ENCODE measurements at places on chromosomes 2 and 18.

DNA sequence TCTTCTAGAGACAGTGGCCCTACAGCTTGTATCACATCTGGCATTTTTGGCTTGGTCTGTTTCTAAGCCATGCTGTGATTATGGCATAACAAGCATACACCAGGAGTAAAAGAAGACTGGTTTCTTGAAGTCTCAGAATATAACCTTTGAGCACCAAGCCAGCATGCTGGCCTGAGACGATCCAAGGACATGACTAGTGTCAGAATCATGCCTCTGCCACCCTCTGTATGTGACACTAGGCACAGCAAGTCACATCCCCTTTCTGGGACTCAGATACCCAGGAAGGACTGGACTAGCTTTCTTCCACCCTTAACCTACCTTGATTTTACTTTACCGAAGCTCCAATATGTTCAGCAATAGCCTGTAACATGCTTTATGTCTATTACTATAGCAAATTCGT lies 345.5 kb downstream of the SETBP1 start:
- no peak for DNase-seq

DNA sequence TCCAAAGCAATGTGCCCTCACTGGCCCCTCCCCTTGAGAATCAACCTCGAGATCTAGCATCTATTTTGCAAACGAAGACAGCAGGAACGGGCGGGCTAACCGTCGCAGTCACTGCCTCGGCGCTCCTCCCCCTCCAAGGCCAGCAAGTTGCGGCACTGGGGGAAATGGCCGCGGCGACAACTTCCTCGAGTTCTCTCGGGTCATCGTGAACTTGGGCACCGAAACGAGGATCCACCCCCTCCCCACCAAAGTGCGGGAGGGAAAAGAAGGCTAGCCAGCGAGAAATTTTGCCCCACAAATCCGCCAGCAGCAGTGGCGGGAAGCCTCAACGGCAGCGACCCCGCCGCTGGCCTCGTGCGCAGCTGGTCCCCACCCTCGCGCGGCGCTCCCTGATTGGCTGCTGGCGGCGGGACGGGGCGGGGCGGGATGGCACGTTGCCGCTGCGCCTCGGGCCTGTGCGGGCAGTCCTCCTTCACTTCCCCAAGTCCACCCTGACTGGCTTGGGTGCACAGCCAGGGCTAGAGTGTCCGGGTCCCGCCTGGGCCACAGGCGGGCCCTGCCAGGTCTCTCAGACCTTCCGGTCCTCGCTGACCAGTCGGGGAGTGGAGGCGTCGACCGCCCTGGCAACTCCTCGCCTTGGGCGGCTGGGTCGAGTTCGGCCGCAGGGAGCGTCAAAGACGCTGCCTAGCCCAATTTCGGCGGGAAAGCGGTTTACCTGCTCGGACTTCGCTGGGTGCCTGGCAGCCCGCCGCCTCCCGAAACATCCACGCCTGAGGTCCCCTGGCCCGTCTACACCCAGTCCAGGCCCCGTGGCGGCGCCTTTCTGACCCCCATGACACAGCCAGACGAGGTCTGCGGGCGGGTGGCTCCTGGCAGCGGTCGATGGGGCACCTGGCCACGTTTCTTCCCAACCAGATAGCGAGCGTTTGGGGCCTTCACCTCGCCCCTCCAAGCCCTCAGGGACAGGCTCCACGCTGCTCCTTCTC lies at the start of gene BOLL:
TSS of gene BOLL (minus strand) at position 364 of the 986 bp plus-strand sequence. CDS start 3,469 bp downstream, outside the sequence.
- no peak for DNase-seq

DNA sequence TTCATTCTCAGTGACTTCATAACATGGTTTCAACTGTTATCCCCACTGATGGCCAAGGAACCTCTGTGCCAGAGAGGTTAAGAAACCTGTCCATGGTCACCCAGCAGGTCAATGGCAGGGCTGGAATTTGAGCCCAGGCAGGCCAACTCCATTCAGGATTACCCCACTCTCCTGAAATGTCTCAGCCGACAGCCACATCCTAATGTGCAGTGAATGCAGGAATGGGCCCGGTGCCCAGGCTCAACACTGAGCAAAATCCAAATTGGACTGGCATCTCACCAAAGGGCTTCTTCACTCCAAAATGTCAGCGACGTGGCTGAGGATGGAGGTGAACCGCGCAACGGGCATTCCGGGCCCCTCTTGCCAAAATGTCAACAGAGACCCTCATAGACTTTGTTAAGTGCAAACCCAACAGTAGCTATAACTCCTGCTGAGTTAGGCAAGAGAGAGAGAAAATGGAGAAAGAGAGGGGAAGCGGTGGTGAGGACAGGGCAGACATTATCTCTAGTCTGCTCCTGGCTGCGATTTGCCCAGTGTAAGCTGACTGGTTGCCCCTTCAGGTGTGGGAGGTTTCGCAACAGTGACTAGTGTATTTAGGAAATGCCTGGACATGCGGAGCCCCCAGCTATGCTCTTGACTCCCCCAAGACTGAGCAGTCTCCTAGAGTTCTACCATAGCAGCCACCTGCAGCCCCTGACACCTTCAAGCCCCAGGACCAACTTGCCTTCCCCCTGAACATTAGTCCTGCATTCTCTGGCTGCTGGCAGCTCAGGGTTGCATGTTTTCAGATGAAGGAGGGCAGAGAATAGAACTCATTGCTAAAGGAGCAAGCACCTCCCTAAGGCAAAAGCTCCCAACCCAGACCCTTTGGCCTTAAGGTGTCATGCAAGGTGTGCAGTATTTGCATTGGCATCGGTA lies 167.7 kb downstream of the ANAPC1 start:
- no peak for DNase-seq

DNA sequence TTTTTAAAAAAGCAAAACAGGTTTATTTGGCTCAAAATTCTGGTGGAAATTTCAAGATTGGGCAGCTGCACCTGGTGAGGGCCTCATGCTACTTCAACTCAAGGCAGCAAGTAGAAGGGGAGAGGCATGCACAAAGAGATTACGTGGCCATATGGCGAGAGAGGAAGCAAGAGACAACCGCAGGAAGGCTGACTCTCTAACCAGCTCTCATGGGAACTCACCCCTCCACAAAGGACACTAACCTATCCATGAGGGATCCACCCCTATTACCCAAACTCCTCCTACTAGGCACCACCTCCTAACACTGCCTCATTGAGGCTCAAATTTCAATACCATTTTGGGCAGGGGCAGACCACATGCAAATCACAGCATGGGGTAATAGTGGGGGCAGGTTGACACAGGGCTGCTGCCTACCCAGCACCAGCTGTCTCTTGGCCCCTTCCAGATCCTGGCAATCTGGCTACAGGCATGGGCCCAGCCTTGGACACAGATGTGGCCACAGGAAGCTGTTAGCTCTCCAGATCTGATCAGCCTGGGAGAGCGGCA lies 2.0 kb upstream of the CAPN10 start:
- DNase-seq, result no peak

DNA sequence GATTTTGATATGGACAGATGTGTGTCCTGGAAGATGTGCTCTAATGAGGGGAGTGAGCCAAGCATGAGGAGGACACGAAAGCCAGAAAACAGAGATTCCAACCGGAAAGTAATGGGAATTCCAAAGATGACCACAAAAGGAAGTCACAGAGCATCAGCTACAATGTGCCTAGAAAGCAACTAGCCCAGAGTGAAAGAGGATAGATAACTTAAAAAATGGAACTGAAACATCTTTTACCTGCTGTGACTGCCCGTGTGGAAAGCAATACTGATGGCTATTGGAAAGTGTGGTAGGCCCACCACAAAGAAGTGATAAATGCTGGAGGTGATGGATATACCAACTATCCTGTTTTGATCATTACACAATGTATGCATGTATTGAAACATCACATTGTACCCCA lies 21.6 kb downstream of the DNMT3A start:
- no peak for DNase-seq

DNA sequence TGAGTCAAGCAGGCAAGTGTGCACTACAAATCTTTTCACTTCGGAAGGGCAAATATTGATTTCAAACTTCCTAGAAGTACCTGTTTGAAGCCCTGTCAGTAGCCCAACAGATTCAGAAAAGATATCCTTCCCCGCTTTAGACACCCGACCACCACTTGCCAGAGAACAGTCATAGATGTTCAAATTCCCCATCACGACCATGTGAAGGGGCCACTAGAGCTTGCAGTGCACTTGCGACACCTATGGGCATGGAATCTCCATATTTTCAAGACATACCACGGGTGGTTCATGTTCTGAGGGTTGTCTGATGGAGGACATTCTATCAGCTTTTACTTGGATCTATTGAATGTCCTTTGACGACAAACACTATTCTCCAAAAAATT lies 23.8 kb downstream of the GNLY start:
- DNase-seq, result no peak

DNA sequence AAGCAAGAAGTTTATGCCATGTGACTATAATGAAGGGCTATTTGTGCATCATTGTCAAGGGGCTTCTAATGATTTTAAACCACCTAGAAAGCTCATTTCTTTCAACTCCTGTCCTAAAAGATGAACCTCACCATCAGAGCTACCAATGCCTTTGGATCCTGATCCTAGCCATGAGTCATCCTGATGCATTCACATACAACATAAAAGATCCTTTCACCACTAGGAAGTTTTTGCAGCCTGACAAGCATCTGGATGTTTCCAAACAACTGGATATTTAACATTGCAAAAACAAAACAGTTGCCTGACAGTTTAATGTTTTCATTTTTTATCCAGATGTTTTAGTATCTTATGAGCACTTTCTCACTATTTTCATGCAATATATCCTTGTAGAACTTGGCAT lies 425.3 kb downstream of the MBD2 start:
- no peak for DNase-seq

DNA sequence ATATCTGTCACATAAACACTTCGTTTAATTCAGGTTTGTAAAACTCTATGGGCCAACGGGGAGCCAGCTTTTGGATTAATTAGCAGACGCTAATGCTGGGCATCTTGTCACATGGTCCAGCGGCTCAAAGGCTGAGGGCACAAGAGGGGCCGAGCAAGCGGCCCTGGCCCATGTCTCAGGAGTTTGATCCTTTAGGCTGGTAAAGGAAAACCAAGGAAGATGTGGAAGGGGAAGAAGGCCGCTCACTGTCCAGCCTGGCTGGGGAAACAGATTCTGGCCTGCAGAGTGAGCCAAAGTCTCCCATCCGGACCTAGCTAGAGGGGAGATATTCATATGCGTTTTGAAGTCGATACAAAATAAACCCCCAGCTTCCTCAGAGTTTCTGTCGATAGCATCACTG lies 248.6 kb upstream of the SIX2 start:
- no peak for DNase-seq

- DNase-seq, result peak; percentile 68
Measured at GRCh38 chr2:45778720-45779171, 127.3 kb downstream of the PRKCE start.

DNA sequence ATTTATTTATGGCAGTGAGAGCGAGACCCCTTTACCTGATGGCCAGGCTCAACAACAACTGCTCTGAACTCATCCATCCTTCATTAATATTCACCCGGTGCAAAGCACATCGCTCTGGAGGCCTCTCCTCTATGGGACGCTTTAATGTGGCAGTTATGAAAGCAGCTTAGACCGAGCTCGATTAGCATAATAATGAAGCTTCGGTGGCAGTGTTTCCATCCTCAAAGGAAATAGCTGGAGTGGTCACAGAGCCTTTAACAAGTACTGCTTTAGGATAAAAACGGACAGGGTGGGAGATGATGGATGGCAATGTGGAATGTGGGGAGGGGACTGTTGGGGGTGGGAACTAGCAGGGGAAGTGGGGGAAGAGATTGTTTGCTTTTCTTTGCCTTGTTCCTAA lies 243.9 kb downstream of the SLC4A3 start:
- no peak for DNase-seq

GRCh38 chr2:223101340-223102039 lies 49.5 kb downstream of the KCNE4 start:
- DNase-seq, result no peak
